Left renal pelvis (tissue), 4 donors: ENCODE measurements at places on chromosomes 3 and 15.

DNA sequence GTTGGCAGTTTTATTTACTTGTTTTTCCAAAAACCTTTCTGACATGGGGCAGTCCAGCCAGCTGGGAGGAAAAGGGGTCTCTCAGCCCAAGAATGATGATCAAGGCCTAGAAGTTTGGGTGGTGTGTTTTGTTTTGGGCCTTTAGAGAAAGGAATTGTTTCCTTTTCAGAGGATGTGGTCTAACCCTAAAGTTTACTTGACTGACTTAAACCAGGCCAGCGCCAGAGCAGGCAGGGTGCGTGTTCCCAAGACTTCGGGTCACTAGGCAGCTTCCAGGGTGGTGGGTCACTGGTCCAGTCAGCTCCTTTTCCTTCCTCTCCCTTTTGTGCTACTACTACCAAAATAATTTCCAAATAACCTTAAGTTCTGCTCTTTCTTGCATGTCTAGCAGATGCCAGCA is 4.9 kb downstream of the FLNB start:
- DNase-seq, result no peak

GRCh38 chr3:69161587-69162307 is 39.4 kb upstream of the LMOD3 start:
- peak; percentile 36 for DNase-seq

- no peak for DNase-seq
These were observed 44.6 kb downstream of the SH3BP5 start for GRCh38 chr3:15287565-15288330.

- DNase-seq, result no peak
These were observed 62.8 kb downstream of the OTOL1 start for GRCh38 chr3:161559177-161559998.

DNA sequence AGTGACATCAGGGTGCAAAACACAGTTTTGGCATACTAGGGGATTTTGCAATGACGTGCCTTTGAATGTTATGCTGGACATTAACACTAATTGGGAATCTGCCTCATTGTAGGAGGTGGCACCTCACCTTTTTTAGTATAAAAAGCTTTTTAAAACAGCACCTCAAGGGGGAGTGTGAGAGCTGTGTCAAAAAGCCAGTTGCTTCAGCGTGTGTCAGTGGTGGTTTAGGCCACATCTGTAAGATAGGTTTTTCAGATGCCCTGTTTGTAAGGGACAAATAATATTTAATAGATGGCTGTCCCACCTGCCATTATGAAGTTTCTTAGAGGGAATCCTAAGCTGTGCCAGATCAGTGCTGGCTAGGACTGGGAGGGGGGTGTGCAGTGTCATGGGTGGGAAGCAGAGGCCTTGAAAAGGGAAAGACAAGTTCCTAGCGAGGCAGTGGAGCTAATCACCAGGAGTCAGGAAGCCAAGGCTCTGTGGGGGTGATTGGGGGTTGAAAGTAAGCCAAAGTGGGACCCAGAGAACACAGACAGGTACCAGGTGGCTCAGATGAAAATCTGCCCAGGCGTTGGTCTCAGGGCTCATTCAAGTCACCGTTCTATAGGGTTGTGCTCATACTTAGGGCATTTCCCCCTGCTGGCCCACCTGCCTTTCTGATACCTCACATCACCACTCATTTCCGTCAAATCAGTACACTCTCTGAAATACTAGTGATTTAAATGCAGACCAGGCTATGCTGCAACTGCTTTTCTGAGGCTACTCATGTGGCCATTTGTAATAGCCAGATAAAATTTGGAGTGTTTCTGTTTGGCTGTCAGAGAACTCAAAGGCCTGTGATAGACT is 120.5 kb downstream of the BBX start:
- DNase-seq, result no peak

DNA sequence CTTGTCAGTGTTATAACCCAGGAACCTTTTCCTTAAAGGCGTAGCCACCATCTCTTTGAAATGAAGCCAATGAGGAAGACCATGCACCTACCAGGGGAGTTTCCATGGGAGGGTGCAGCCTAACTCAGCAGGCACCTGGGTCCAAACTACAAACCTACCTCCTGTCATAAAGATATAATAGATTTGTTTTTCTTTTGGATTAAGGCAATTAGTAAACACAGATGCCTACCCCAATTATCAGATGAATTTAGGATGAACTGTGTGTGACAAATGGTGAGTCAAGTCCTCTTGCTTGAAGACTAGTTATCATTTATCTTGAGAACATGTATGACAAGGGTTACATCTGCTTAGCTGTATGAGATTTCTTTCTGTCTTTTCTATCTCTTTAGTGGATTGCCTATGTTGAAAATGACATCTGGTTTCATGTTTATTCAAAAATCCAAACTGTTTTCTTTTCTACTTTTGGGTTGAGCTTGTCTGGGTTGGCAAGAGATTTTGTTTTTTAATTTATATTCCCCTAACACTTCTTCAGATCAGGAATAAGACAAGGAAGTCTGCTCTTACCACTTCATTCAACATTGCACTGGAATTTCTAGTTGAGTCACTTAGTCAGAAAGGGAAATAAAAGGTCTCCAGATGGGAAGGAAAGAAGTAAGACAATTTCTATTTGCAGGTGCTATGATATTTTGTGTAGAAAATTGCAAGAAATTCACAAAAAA is 149.9 kb downstream of the NEK10 start:
- DNase-seq, result no peak

DNA sequence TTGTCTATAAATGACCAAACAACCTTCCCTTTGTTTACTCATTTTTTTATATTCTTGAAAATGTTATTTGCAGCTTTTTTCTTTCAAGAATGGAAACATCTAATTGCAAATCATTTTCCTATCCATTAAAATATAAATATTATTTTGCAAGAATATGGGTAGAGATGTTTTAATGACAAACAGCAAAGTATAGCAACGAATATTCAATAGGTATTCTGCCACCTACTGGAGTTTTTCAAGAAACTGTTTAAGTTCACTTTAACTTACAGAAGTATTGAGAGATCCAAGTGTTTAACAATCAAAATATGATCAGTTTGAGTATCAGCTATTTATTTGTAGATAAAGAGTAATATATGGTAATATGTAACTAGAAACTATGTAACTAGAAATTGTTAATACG is 6.9 kb upstream of the EOGT start:
- DNase-seq, result no peak

DNA sequence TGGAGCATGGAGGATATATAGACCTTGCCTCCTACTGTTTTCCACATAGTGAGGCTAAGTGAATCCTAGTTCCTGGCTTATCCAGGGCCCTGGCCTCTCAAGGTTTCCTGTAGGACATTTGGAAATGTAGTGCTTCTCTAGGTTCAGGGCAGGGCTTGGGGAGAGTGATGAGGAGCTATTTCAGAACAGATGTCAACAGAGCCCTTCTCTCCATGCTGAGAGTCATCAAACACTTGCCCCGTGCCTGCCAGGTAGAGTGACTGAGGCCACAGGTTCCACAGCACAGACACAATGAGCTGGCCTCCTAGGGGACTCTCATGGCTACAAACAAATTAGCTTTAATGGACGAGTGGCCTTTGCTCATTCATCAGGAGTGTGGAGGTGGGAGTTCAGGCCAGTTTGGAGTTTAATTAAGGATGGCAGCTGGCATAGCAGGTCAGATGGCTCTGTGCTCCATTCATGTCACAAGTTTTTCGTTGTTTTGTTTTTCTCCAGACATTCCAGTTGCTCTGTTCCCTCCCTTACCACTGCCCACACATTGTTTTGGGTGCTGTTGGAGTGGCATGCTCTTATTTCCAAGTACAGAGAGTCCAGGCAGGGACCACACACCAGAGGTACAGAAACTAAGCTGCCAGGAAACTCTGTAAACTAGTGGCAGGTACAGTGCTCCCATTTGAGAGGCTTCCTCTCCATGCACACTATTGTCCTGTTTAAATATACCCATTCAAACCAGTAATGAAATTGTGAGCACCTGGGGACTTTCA is 189.8 kb downstream of the RYR3 start:
- DNase-seq, result no peak

DNA sequence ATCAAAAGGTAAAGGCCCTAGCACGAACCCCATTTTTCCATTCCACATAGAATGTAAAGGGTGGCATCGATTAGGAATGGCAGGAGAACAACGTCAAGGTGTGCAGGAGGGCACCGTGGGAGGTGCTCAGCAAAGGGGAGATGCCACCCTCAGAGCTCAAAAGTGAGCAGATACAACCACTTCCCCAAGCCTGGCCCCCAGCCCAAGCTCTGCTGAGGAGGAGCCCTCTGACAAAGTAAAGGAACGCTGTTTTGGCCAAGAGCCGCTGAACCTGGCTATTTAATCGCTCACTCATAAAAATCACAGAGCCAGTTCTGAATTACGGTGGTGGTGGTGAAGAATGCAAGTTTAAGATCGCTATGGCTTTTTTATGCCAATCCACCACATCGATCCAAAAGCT is 12.4 kb downstream of the GNB5 start:
- DNase-seq, result no peak

GRCh38 chr15:52287114-52287513 is 8.5 kb downstream of the MYO5C start:
- DNase-seq, result no peak

GRCh38 chr15:37057831-37058230 is 42.5 kb downstream of the MEIS2 start:
- DNase-seq, result no peak

DNA sequence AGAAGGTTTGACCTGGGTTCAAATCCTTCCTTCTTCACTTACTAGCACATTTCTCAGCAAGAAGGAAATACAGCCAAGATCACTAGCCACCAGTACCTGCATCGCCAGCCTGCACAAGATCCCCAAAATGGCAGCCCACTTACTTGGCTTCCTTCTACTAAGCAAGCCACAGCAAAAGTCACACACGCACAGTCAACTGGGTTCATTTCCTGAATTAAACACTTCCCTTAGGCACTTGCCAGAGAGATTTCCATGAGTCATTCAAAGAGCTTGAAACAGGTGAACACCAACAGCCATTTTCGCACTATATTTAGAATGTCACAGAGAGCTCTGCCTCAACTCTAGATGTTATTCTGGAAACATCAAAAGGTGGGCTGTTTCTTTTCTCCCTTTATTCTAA is 42.6 kb downstream of the MGLL start:
- DNase-seq, result no peak

GRCh38 chr15:89205991-89206585 is 15.3 kb downstream of the RLBP1 start:
- no peak for DNase-seq

- DNase-seq, result no peak
These were observed 16.0 kb downstream of the CDV3 start for GRCh38 chr3:133589503-133589902.

- DNase-seq, result no peak
These were observed 8.3 kb downstream of the CACNA1D start for GRCh38 chr3:53502737-53503136.

DNA sequence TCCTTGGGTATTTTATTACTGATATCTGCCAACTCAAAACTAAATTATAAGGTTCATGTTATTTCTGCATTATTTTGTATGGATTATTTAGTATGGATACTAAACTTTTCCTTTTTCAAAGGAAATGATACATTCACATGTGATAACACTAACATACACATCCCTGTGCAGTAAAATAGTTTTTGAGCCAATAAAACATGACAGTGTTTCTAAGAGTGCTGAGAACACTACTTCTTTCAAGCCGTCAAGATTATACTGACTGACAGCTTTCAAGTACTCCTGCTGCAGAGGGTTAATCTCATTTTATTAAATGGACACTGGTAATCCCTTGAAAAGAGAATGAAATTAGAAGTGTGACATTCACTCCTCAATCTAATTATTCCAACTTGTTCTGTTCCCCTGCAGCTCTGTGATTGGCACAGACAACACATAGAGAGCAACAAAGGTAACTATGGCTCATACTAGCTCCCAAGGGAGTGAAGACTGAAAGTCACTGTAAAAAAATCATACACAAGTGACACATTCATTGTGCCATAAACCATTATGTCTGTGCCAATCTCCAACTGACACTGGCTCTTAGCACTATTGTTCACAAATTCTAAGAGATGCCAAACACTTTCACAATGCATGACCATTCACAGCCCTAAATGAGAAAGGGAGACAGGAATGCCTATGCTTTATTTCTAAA is 468.6 kb downstream of the SHQ1 start:
- no peak for DNase-seq

- DNase-seq, result no peak
These were observed 126.5 kb downstream of the ZNF385D start for GRCh38 chr3:21624524-21624923.

- DNase-seq, result no peak
These were observed 38.1 kb upstream of the IQSEC1 start for GRCh38 chr3:13111173-13111872.

DNA sequence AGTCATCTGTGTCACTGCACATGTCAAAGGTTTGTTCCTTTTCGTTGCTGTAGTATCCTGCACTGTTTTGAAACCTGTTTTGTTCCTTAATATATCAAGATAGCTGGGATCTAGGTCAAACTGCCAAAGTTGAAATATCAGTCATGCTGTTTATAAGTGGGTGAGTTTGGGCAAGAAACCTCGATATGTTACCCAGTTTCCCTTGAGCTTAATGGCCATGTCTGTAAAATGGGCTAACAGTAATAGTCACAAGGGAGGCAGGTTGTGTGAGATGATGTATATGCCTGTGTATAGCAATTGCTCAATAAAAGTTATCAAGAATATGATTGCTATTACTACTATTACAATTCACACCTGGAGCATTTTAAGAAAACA is 57.1 kb downstream of the BHLHE40 start:
- no peak for DNase-seq

DNA sequence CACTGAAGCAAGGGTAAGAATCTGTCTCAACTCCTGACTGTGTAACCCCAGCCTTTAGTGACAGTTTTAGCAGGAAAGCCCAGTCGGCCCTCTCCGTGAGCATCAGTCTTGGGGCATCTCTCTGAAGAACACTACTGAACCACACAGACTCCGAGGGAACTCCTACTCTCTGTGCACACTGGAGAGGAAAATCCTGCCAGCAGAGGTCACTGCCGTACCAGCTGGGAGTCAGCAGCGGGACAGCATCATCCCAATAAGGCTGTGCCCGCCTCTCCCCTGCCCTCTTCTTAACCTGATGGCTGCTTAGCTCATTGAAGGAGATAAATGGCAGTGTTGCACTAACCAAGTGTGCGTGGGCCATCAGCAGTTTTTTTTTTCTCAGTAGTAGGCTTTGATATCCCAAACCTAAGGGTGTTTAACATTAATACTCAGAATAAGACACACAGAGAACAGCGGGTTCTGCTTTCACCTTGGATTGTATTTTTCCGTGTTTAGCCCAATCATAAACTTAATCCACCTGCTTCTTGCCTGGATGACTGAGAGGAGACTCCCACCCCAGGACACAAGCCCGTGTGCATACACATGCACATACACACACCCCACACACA is 26.6 kb upstream of the RASA2 start:
- peak; percentile 62 for DNase-seq

DNA sequence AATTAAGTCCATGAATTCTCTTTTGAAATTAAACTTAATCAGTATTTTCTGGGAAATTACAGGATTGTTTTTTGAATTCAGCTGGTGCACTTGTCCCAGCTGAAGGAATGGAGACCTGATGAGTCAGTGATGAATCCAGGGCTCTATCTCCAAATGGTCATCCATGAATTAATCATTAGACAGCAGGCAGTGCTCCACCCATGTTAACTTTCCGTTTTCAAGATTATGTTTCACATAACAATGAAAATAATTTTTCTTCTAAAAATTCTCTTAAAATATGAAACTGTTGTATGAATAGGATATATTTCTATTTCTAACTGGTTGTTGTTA is 13.9 kb upstream of the PAQR9 start:
- no peak for DNase-seq
